Chondrocyte (in vitro differentiated cells): ENCODE measurements at places on chromosomes 1 and 21. TPM values are rescaled to one million over a fixed set of nuclear protein-coding genes. Genes with fewer than 3 reads are reported as not detected.

The MKNK1 gene
- 24.5 to 25.8 TPM (median 25.1 TPM) in 3 replicates for total RNA-seq

The MYOM3 gene
- total RNA-seq: 0.70 to 2.9 TPM (median 0.72 TPM) in 3 replicates

The CLEC20A gene
- not detected in 3 replicates for total RNA-seq

DNA sequence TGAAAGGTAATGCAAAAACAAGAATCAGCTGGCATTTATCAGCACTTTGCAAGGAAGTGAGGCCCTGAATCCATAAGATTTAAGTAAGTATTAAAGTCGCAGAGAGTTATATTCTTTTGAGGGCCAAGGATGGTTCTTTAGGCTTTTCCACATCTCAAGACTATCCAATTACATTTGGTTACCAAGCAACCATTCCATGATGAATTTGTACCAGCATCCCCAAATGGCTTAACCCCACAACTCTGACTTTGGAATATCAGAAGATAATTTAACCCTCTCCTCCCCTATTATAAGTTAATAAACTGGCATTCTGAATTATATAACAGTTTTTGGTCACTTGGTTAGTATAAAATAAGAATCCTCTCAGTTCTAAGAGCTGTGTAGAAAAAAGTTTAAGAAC is 2.8 kb downstream of the PHTF1 start:
- H3K36me3 ChIP-seq: peaks cover 7% of the 10 kb centered on the region
- H3K4me1 ChIP-seq: peaks cover 27% of the 10 kb centered on the region
- H3K27ac ChIP-seq: no peak overlapping the region
- no peaks in the 10 kb centered on the region for H3K27me3 ChIP-seq
- DNase-seq: no peak

GRCh38 chr1:20380175-20380574 is 89.5 kb downstream of the VWA5B1 start:
- no peaks in the 10 kb centered on the region for H3K4me1 ChIP-seq
- H3K4me3 ChIP-seq: no peak overlapping the region
- H3K36me3 ChIP-seq: no peaks in the 10 kb centered on the region
- H3K27me3 ChIP-seq: peaks cover 58% of the 10 kb centered on the region

GRCh38 chr21:46067505-46068201 is 30.3 kb upstream of the COL6A2 start:
- H3K4me3 ChIP-seq: peak overlapping the region; percentile 0
- H3K27me3 ChIP-seq: no peaks in the 10 kb centered on the region
- H3K27ac ChIP-seq: peak overlapping the region; percentile 95
- H3K4me1 ChIP-seq: peaks cover 40% of the 10 kb centered on the region

GRCh38 chr1:2251786-2252185 is 23.7 kb downstream of the SKI start:
- no peak overlapping the region for H3K27ac ChIP-seq
- no peak overlapping the region for H3K4me3 ChIP-seq
- no peaks in the 10 kb centered on the region for H3K27me3 ChIP-seq

DNA sequence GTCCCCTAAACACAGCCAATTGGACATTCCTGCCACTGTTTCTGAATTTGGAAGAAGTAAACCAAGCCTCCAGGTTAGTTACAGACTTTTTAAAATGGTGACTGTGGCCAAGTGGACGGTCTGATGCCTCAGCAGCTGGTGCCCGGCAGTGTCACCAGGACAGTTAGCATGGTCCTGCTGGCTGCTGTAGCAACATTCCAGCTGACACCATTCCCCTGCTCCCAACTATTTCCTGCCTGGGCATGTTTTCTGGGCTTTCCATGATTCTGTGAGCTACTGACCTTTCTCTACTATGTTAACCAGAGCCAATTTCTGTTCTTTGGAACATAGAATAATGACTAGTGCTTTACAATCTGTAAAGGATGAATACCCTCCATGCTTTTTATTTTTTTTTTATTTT is 95.0 kb downstream of the TLR5 start:
- H3K4me1 ChIP-seq: no peaks in the 10 kb centered on the region
- peaks cover 9% of the 10 kb centered on the region for H3K36me3 ChIP-seq
- no peak overlapping the region for H3K4me3 ChIP-seq
- no peak overlapping the region for H3K27ac ChIP-seq
- H3K27me3 ChIP-seq: peaks cover 5% of the 10 kb centered on the region
- DNase-seq: no peak
